ENCODE measurements at places on chromosomes 1 and 21.

DNA sequence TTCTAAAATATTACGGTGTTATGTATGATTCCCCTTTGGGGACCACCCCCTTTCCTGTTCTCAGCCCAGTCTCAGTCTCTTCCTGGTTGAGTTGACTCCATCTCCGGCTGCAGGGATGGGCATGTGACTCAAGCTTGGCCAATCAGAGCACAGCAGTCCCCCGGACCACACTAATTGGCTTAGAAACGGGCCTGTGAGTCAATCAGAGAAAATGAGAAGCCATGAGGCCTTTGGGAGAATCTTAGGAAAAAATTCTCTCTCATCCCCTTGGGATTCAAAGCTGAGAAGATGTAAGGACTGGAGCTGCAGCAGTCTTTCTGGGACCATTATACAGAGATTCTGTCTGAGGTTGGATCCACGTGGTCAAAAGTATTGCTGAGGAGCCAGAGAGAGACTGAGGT lies 10.7 kb upstream of the FHAD1 start:
- DNase-seq: no peak

GRCh38 chr21:46617267-46618051 lies 12.6 kb upstream of the S100B start:
- DNase-seq: no peak

DNA sequence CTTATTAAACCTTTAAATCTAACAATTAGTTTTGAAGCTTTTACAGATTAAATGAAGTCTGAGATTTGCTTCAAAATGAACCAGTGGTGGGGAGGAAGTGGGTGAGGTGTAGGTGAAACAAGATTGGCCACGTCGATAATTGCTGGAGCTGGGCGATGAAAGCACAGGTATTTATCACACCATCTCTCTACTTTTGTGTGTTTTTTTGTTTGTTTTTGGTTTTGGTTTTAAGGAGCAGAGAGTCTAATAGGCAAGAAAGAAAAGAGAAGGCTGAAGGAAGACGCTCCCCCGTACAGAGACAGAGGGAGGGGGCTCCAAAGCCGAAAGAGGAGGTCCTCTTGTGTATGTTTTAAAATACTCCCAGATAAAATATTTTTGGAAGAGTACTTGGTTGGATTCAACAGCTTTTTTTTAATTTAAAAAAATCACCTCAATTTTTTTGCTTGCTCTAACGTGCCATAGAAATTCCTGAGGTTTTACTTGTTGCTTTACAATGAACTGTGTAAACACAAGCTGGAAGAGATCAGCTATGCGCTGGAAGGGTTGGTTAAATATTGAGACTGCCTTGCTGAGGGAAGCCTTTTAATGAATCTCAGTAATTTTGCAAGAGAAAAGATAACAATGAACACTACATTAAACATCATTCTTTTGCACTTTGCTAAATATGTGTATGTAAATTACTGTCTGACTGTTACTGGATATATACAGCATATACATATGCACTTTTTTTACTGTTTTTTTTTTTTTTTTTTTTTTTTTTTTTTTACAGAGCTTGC lies 6.7 kb upstream of the LGALS8 start:
- DNase-seq: no peak

GRCh38 chr1:32770221-32770731 lies 46.9 kb downstream of the YARS1 start:
- no peak for DNase-seq

Measured in stimulated activated naive CD4-positive, alpha-beta T cell treated with Interleukin-2 at 50 U/mL for 16 hours (primary cell).